Left renal pelvis (tissue), 4 donors: ENCODE measurements at places on chromosomes 6 and 20. TPM values are rescaled to one million over a fixed set of nuclear protein-coding genes. Genes with fewer than 3 reads are reported as not detected.

Gene TFAP2A
- 30.2 TPM for polyA plus RNA-seq

Gene CTAGE9
- polyA plus RNA-seq = not detected

Gene BMP7
- polyA plus RNA-seq = 90.7 TPM

Gene OR2H2
- polyA plus RNA-seq = 0.20 TPM

Gene METTL24
- polyA plus RNA-seq = 12.5 TPM

Gene IMPG1
- polyA plus RNA-seq = 3.6 TPM

Gene TMC2
- 0.11 TPM for polyA plus RNA-seq

Gene MAD2L1BP
- polyA plus RNA-seq = 24.6 TPM

Gene GABRR1
- 6.5 TPM for polyA plus RNA-seq

Gene ASIP
- polyA plus RNA-seq = not detected

Gene C20orf141
- not detected for polyA plus RNA-seq

Gene MEI4
- polyA plus RNA-seq = 1.9 TPM

Gene PDE10A
- 18.7 TPM for polyA plus RNA-seq

Gene STMND1
- polyA plus RNA-seq = 0.32 TPM

Gene EFCAB8
- not detected for polyA plus RNA-seq

Gene MROH8
- 6.1 TPM for polyA plus RNA-seq

Gene CCDC170
- 4.3 TPM for polyA plus RNA-seq

- no peak for DNase-seq
These were observed 87.7 kb downstream of the SGK1 start for GRCh38 chr6:134230087-134230700.

GRCh38 chr6:110710115-110710514 is 105.2 kb downstream of the CDK19 start:
- DNase-seq = no peak

GRCh38 chr20:59804871-59805665 is 128.4 kb downstream of the SYCP2 start:
- no peak for DNase-seq

DNA sequence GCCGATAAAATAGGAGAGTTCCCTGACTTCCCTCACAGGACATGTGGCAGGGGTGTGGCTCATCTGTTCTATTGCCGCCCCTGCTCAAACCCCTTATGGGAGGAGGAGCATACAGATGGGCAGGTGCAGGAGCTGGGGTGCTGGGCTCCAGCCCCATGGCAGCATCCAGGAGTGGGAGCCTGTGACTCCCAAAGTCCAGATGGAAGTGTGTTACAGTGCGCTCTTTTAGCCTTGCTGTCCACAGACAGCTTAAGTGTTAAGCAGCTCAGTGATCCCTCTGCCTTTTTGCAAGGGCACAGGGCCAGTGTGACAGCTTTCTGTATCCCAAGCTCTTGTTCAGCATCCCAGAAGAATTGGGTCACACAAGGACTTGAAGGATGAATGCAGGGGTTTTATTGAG is 212.3 kb upstream of the MYLIP start:
- no peak for DNase-seq

DNA sequence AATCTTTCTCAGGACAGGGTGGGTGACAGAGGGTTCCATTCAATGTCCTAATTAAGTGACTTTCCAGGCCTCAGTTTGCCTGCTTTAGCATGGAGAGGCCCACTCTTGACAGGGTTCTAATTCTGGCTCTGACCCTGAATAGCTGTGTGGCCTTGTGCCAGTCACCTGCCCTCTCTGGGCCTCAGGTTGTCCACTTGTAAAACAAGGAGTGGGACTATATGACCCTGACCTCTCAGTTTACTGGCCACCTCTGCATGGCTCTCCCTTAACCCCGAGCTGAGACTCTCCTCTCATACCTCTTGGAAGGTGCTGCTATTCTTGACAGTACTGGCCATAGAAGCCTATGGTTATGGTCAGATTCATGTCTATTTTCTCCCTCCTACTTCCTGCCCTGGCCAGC is 44.1 kb upstream of the MLN start:
- no peak for DNase-seq

DNA sequence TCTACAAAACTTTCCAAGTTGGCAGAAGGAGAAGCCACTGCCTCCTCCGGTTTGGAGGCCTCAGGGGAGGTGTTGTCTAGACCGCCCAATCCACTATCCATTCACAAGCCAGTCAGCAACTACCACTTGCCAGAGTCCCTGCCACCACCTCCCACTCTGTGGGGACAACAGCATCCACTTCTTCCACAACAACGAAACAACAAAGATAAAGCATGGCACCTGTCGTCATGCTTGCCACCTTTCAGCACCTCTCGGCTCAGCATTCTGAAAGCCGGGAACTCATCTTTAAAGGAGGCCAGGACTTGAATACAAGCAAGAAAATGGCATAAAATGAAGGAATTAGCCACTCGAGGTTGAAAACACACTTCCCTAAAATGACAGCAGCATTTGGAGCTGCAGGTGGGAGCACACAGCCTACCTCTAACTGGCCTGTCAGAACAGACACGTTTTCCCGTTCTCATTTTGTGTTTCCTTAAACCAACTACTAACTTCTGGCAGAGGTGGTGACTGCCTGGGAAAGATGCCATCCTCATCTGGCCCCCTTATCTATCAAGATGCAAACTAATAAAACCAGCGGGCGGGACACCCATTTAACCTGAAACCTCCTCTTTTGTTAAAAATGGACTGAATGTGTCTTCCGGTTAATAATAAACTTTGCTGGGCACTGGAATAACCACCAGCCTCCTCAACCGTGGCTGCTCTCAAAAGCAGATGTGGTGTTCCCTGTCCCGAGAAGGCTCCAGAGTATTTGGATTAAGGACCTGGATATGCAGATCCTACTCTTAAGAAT is 21.7 kb downstream of the YTHDF1 start:
- no peak for DNase-seq

GRCh38 chr20:46399401-46399800 is 7.0 kb downstream of the ELMO2 start:
- DNase-seq = no peak

- DNase-seq = no peak
These were observed 68.7 kb upstream of the MYL9 start for GRCh38 chr20:36472637-36473090.

- no peak for DNase-seq
These were observed 64.6 kb downstream of the GFOD1 start for GRCh38 chr6:13422681-13423221.

GRCh38 chr6:73525546-73526330 is 4.9 kb upstream of the EEF1A1 start:
- no peak for DNase-seq

GRCh38 chr20:20203784-20204183 is 151.5 kb downstream of the CFAP61 start:
- no peak for DNase-seq

GRCh38 chr20:22568872-22569344 is 15.5 kb downstream of the FOXA2 start:
- no peak for DNase-seq

DNA sequence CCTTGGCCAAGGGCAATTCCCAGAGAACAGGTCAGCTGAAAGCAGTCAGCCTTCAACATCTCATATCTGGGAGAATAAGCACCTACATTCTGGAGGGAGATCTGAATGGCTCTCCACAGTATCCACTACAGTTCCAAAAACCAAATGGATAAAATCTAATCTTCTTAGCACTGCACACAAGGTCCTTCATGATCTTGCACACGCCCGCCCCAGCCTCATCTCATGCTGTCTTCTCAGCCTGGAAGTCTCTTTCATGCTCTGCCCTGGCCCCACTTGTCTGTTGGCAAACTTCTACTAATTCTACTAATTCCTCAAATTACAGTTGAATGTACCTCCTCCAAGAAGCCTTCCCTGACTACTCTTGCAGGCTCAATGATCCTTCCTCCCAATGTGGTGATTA is 1.8 kb upstream of the TTBK1 start:
- no peak for DNase-seq

GRCh38 chr20:54268941-54269340 is 61.1 kb downstream of the PFDN4 start:
- no peak for DNase-seq

GRCh38 chr6:12092762-12093161 is 80.7 kb downstream of the HIVEP1 start:
- no peak for DNase-seq

GRCh38 chr6:81722506-81723223 is 29.8 kb downstream of the TENT5A start:
- DNase-seq = no peak

DNA sequence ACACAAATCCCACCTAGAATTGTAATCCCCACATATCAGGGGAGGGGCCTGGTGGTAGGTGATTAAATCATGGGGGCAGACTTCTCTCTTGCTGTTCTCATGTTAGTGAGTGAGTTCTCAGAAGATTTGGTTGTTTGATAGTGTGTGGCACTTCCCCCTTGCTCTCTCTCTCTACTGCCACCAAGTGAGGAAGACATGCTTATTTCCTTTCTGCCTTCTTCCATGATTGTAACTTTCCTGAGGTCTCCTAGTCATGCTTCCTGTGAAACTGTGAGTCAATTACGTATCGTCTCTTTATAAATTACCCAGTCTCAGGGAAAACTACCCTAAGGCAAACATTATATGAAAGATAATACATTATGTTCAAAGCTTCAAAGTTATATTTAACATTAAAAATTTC is 1297.5 kb upstream of the CITED2 start:
- no peak for DNase-seq

GRCh38 chr20:37408302-37409193 is 62.6 kb downstream of the SRC start:
- no peak for DNase-seq

- DNase-seq = no peak
These were observed 580.0 kb downstream of the QKI start for GRCh38 chr6:163994566-163994965.

- no peak for DNase-seq
These were observed 32.5 kb upstream of the DLGAP4 start for GRCh38 chr20:36273414-36274180.

- no peak for DNase-seq
These were observed 390.2 kb downstream of the LAMA2 start for GRCh38 chr6:129273161-129273560.

- no peak for DNase-seq
These were observed 31.0 kb downstream of the TRERF1 start for GRCh38 chr6:42420741-42421140.

- DNase-seq = no peak
These were observed 150.8 kb downstream of the ZMYND8 start for GRCh38 chr20:47205577-47206123.

- no peak for DNase-seq
These were observed 19.7 kb upstream of the MRPS18A start for GRCh38 chr6:43707269-43707668.

DNA sequence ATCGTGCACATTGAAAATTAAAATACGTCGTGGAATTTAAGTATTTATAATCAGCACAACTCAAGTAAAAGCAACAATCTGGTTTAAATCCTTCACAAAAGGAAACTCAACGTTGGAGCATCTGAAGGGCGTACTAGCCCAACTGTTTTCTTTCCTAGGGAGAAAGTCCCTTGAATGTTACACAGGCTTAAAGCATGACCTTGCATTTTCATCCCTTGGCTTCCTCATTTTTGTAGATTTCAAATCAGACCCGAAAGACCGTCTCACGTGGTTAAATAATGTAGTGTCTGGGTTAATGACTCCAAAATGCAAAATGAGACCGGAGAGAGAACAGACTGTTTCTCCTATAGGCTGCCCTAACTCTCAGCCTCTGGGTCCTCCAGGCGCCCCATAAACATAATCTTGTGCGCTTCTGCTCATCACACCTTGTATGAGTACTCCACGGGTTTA is 249.2 kb upstream of the RREB1 start:
- DNase-seq = no peak

DNA sequence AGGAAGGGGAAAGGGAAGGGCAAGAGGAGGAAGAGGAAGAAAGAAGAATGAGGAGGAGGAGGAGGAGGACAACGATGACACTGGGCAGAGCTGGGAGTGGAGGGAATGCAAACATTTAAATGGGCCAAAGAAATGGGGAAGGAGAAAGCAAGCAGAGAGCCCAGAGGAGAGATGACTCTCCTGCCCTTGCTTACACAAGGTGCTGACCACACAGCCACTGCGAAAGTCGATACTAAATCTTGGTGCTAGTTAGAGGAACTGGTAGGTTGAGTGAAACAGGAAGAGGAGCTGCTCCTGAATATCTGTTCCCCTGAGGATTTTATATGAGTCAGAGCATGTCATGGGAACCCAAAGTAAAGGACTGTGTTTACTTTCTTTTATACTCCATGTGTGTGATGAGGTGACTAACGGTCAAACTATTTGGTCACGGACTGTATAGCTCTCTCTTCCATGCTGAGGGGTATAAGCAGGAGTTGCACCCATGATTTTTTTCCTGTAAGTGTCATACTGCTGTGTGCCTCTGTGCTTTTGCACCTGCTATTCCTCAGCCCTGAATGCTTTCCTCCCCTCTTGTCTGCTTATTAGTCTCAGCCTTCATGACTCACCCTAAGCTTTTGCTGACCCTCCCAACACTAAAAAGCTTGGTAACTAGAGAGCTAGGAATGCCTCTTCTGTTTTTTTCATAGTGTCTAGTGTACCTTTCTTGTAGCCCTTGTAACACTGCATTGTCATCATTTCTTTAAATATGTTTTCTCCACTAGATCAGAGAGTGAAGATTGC is 9.5 kb upstream of the PAQR8 start:
- DNase-seq = no peak

DNA sequence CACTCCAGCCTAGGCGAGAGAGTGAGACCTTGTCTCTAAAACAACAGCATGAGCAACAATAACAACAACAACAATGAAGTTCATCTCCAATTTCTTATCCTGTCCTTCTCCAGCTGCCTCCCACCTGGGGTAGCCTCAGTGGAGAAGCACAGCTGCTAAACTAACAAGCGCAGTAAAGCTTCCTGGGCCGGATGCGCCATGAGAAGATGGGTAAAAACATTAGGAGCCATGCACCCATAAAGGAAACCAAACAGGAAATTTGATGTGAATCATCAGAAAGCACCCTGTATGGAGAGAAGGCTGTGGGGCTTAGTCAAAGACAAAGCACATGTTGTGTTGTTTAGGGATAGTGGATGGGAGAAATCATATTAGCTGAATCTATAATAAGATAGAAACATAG is 61.1 kb upstream of the CCN6 start:
- no peak for DNase-seq

GRCh38 chr20:36908603-36909002 is 32.7 kb downstream of the TLDC2 start:
- DNase-seq = no peak

DNA sequence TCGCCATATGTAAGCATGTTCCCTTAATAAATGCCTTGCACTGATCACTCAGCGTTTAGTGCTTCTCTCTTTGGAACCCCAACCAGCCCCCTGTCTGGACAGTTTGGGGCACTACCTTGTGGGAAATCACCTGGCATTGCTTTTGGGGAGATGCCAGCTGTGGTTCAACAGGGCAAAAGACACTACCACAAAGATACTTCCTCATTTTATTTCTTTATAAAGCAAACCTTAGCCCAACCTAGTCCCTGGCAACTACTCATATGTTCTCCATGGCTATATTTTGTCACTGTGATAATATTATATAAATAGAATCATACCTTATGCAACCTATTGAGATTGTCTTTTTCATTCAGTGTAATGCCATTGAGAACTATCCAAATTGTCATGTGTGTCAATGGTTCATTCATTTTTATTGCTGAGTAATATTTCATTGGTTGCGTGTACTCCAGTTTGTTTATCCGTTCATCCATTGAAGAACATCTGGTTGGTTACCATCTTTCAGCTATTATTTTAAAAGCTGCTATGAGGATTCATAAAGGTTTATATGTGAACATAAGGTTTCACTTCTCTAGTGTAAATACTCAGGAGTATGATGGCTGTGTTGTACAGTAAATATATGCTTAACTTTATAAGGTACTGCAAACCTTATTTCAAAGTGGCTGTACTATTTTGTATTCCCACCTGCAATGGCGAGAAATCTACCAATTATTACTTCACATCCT is 114.8 kb downstream of the MOXD1 start:
- no peak for DNase-seq
